IPS DF 6.9 (cell line): ENCODE measurements at places on chromosomes 2 and 18.

- DNase-seq = no peak
Measured at GRCh38 chr2:119838179-119838578, 78.5 kb downstream of the PTPN4 start.

- DNase-seq = no peak
Measured at GRCh38 chr2:136254681-136255080, 136.7 kb upstream of the CXCR4 start.

DNA sequence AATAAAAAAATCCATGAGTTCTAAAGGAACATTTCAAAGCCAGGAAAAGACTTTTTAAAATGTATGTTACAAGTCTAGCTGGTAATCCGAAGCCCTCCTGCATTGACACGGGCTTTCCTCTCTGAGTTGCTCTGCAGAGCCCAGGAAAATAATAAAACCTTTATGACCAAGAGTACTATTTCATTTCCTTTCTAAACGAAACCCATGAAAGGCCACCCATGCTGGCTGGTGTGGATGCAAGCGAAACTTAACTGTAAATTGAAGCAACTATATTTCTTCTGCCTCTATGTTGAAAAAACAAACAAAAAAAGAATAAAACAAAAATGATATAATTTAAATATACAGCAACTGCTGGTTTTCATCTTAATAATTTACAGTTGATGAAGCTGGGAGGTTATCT, 41.3 kb upstream of the ZNF532 start:
- DNase-seq = no peak

- no peak for DNase-seq
Measured at GRCh38 chr2:10202131-10202665, 79.7 kb downstream of the RRM2 start.

DNA sequence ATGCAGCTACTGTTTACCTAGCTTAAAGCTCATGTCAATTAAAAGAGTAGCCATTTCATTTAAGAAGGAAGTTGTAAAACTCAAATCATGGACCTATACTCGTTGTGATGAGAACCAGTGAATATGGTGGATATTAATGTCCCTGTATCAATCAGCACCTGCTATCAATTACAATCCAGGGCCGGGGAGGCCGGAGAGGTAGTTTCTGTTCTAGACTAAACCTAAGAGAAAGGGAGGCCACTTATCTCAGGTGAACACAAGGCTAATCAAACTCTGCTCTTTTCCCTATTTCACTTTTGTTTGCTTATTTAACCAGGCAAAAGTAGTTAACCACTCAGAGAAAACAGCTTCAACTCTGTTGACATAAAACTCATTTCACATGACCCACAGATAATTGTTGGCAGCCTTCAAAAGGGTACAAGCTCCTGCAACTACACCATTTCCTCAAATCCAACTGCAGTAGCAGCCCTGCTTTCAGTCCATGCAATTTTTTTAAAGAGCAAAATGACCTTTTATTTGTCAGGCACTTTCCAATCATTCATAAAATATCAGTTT, 27.8 kb upstream of the SLC9A2 start:
- DNase-seq = no peak

DNA sequence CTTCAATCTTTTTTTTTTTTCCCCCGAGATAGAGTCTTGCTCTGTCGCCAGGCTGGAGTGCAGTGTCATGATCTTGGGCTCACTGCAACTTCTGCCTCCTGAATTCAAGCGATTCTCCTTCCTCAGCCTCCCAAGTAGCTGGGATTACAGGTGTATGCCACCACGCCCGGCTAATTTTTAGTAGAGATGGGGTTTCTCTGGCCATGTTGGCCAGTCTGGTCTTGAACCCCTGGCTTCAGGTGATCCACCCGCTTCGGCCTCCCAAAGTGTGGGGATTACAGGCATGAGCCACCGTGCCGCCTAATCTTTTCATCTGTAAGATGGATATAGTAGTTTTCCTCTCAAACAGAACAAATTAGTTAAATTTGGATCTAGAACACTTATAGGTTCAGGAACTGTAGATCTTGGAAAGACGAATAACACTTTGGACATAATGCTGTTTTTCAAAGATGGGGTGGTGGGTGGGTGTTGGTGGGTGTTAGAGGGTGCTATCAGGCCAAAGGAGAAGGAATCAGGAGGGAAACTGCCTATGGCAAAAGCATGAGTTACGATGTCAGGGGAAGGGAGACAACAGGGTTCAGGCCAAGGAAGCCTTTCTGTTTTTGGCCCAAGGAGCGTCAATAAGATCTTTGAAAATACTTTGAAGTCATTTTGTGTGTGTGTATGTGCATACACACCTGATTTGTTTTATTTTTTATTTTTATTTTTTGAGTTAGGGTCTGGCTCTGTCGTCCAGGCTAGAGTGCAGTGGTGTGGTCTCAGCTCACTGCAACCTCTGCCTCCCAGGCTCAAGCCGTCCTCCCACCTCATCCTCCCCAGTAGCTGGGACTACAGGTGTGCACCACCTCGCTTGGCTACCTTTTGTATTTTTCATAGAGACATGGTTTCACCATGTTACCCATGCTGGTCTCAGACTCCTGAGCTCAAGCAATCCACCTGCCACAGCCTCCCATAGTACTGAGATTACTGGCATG, 6.8 kb downstream of the RPL37A start:
- DNase-seq = no peak

- DNase-seq = no peak
Measured at GRCh38 chr2:217340899-217341298, 481.0 kb upstream of the TNP1 start.

- no peak for DNase-seq
Measured at GRCh38 chr2:240570531-240571313, 2.4 kb downstream of the RNPEPL1 start.

GRCh38 chr2:164843346-164843911, 1.8 kb upstream of the COBLL1 start:
- DNase-seq = no peak

DNA sequence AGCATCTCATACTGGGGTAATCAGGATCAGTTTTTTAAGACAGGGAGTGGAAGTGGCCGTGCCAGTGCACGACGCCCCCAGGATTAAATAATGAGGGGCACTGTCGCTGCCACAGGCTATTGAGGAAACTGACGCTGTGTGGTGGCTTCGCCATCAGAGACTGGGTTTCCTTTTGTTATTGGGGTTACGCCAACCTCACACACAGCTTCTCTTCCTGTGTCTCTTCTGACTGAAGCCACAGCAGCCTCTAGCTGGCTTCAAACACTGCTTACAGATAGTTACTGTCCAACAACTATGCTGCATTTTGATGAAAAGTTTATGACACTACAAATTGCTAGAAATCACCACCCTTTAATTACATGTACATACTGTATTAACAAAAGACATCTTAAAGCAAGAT, 521.9 kb upstream of the SALL3 start:
- no peak for DNase-seq

DNA sequence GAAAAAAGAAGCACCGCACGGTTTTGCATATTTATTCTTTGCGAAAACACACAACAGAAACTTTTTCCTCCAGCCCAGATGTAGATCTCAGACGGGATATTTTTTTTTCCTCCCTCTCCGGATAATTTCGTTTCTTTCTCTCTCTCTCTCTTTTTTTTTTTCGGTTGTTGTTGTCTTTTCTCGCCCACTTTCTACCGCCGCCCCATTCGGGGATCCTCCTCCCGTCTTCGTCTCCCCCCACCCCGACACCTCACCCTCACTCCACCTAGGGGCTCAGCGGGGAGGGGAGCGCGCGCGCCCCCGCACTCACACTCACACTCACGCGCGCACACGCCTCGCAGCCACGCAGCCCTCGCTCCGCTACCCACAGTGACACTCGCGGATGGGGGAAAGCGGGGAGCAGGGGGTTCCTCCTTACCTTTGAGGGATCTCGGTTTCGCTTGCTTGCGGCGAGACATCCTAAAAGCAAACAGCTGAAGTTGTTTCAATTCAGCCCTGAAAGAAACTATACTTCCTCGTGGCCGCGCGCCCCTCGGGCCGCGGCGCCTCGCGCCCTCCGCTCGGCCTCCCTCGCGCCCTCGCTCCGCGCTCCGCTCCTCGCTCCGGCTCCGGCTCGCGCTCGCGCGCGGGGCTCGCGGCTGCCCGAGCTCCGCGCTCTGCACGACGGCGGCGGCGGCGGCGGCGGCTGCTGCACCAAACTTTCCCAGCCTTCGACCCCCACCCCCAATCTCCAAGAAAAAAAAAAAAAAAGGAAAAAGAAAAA, 1.3 kb downstream of the ZNF521 start:
- no peak for DNase-seq

- DNase-seq = no peak
Measured at GRCh38 chr18:59101830-59102414, 37.8 kb upstream of the SEC11C start.

DNA sequence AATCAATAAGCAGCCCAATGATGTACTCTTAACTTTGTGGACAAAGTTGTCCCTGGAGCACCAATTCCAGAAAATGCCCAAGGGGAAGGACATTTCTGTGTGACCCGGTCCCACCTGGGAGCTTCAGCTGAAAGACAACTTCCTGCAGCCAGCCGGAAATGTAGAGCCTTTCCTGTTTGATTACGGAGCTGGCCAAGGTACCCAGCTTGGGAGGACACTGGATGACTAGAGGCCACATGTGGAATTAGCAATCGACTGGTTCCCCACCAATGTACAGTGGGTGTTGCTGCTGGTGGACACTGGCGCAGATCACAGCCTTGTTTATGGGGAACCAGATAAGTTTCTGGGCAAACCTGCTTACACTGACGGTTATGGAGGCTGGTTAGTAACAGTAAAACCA, 53.0 kb upstream of the ZC3H15 start:
- DNase-seq = no peak

DNA sequence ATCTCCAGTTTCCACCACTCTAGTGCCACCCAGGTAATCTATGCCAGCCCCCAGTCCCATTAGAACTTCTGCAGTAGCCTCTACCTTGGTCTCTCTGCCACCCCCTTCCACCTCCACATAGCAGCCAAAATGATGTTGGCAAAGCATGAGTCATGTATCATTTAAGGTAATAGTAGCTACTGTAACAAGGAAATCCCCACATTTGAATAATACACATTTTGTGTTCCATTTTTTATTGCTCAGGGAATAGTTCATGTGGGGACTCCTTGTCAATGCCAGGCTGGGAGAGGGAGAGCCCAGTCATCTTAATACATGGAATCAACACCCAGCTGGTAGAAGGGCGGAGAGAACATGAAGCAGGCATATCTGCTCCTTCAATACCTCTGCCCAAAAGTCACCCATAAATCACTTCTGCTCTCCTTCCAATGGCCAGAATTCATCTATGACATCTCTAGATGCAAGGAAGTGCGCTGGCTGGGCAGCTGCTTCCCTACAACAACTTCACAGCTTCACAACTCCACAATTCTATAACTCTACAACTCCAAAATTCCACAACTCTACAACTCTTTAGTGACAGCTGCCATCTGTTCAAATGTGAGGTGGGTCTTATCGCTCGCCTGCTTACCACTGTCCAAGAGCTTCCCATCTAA, 70.6 kb upstream of the GLS start:
- DNase-seq = no peak
